Temporal lobe (tissue), 4 donors: ENCODE measurements at places on chromosomes 3 and 15. TPM values are rescaled to one million over a fixed set of nuclear protein-coding genes. Genes with fewer than 3 reads are reported as not detected.

The PIK3R4 gene
- 24.1 TPM for total RNA-seq

The CHRM5 gene
- 1.2 TPM for total RNA-seq

The NANOGP8 gene
- 0.25 TPM for total RNA-seq

The TMEM202 gene
- not detected for total RNA-seq

The LIPH gene
- not detected for total RNA-seq

The HTR3E gene
- total RNA-seq: not detected

The ZNF662 gene
- 15.0 TPM for total RNA-seq

The FOXL2 gene
- total RNA-seq: not detected

The SYNPR gene
- 44.5 TPM for total RNA-seq

The FSD2 gene
- not detected for total RNA-seq

The SST gene
- total RNA-seq: 17.9 TPM

The RAD54L2 gene
- total RNA-seq: 22.6 TPM

The TAGLN3 gene
- 105 TPM for total RNA-seq

The PDZRN3 gene
- total RNA-seq: 28.0 TPM

The SLC28A2 gene
- not detected for total RNA-seq

The OR5K2 gene
- total RNA-seq: not detected

The CIB2 gene
- 23.6 TPM for total RNA-seq

The DCBLD2 gene
- 17.5 TPM for total RNA-seq

The REC114 gene
- total RNA-seq: not detected

The ASB14 gene
- not detected for total RNA-seq

The SOX2 gene
- 72.0 TPM for total RNA-seq

The ESYT3 gene
- total RNA-seq: 0.74 TPM

The BFSP2 gene
- total RNA-seq: 0.25 TPM

The FSIP1 gene
- 7.4 TPM for total RNA-seq

The COL6A5 gene
- total RNA-seq: under 0.01 TPM

The UBA7 gene
- total RNA-seq: 3.0 TPM

The PRR20G gene
- not detected for total RNA-seq

The CD80 gene
- total RNA-seq: 0.49 TPM

The ATP13A5 gene
- total RNA-seq: 0.49 TPM

The ZNF80 gene
- not detected for total RNA-seq

The GOLGA8A gene
- total RNA-seq: 28.8 TPM

The GCHFR gene
- total RNA-seq: 4.7 TPM

The CAMK2N2 gene
- 3.0 TPM for total RNA-seq

The TMEM108 gene
- 18.4 TPM for total RNA-seq

The DZIP1L gene
- total RNA-seq: 4.9 TPM

The SERINC4 gene
- under 0.01 TPM for total RNA-seq

The TGM4 gene
- total RNA-seq: not detected

The VEPH1 gene
- 14.3 TPM for total RNA-seq

The PLSCR5 gene
- total RNA-seq: 0.25 TPM

The CRYBG3 gene
- 4.9 TPM for total RNA-seq

The STRIT1 gene
- total RNA-seq: not detected

The GREM1 gene
- 8.1 TPM for total RNA-seq

The GLDN gene
- total RNA-seq: 2.7 TPM

The FAM107A gene
- total RNA-seq: 32.2 TPM

The GADL1 gene
- 1.2 TPM for total RNA-seq

The CORO2B gene
- 28.0 TPM for total RNA-seq

The RYR3 gene
- 12.5 TPM for total RNA-seq

The RBP2 gene
- total RNA-seq: not detected

The BCHE gene
- 14.0 TPM for total RNA-seq
